NCI-H1694 (cell line): ENCODE measurements at places on chromosomes 3 and 15.

DNA sequence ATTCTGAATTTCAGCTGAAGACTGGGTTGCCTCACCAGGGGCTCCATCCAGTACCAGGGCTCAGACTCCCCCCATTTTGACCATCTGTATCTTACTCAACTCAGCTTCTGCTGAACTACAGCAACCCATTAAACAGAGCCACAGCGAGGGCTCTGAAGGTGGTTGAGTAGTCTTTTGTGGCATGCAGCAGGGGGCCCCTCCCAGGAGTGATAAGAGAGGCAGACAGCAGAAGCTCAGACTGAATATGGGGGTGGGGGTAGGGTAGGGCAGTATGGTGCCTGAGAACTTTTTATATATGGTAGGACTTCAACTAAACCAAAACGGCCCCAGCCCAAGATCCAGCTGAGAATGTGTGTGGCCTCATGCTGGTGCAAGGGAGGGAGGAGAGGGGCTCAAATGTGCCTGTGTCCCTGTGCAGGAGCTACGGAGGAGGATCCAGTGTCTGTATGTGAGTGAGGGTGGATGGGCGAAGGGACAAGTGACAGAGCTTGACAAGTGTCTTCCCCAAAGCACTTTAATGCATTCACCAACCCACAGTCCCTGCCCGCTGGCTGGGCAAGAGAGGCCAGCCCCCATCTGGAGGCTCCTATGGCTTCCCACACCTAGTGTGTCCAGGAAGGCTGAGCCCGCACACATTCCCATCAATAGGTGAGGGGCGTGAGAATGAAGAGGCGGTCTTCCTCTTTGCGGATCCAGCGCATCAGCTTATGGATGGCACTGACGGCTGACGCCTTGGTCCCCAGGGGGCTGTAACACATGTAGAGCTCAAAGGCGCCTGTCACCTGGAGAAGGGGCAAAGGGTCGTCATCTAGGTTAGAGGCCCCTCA, 4.9 kb upstream of the MST1R start:
- no peak for DNase-seq

DNA sequence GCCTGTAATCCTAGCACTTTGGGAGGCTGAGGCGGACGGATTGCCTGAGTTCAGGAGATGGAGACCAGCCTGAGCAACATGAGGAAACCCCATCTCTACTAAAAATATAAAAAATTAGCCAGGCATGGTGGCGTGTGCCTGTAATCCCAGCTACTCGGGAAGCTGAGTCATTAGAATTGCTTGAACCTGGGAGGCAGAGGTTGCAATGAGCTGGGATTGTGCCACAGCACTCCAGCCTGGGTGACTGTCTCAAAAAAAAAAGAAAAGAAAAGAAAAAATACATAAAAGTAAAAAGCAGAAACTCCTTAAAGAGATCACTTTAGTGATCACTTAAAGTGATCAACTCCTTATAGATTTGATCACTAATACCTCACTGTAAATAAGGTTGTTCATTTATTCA, 78.0 kb downstream of the GMPS start:
- no peak for DNase-seq

DNA sequence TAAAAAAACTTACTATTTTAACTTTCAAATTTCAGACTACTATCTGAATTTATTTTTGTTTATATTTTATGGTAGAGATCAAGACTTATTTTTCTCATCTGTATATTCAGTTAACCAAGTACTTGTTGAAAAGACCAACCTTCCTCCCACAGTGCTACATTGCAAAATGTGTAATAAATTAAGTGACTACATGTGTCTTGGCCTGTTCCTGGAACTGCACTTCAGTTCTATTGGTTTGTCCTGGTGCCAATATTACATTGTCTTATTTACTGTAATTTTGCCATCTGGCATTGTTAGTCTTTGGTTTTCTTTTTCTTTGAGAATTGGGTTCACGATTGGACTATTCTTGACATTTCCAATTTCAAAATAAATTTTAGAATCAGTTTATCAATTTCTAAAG, 138.4 kb upstream of the KCNMB2 start:
- no peak for DNase-seq

- DNase-seq: no peak
Observed at GRCh38 chr3:29171043-29171990, 109.6 kb upstream of the RBMS3 start.

- DNase-seq: no peak
Observed at GRCh38 chr15:93771196-93772030, 459.9 kb upstream of the MCTP2 start.
